ENCODE measurements at places on chromosomes 3 and 15.

DNA sequence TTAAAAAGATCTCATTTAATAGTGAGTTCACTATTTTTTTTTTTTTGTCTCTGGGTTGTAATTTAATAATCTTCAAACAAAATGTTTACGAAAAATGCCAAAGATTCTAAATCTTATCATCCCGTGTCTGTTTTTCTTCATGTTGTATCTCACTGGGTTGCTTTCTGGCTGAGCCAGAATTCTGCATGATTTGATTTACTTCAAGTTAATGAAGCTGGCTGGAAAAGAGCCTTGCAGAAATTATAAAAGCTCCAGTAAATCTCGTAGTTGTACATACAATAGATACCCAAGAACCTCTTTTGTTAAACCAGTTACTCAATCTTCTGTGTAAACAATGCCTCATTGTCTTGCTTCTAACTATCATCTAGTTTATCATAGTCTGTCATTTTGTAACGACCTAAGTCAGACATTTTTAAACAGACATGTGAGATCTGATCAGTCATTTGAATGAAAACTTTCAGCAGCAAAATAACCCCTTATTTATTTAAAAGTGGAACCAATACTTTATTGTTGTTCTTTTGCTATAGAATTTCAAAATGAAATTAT, 249.0 kb downstream of the MCTP2 start:
- DNase-seq = no peak

DNA sequence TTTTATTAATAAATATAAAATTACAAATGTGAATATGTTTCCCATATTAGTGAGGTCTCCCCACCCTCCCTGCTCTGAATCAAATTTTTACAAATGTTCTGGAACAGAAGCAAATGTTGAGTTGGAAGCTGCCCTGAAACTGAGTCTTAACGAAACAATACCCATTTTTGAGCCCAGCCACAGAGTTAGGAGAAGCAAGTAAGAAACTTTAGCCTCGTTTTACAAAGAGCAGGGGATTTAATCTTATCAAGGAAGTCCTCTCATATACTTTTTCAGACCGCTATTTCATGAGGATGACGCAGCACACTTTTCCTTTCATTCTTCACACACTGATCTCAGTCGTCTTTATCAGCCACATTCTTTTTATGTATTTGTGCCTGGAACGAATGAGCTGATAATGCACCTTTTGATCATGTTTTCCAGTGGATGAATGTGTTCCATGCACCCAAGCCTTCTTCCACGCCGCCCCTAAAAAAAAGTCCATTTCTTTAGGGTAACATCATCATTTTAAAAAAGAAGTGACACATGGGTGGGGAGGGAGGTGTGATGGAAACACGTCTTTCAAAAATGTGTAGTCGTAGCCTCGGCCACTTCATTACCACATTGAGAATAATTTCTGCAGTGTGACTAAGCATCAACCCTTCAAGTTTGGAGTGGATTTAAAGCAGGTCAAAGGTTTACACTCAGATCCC, 48.1 kb downstream of the SETMAR start:
- DNase-seq = peak; percentile 18

GRCh38 chr3:196932600-196932999, 9.7 kb downstream of the NCBP2 start:
- DNase-seq = no peak

- DNase-seq = no peak
Observed at GRCh38 chr15:57527382-57528091, 64.2 kb upstream of the MYZAP start.

DNA sequence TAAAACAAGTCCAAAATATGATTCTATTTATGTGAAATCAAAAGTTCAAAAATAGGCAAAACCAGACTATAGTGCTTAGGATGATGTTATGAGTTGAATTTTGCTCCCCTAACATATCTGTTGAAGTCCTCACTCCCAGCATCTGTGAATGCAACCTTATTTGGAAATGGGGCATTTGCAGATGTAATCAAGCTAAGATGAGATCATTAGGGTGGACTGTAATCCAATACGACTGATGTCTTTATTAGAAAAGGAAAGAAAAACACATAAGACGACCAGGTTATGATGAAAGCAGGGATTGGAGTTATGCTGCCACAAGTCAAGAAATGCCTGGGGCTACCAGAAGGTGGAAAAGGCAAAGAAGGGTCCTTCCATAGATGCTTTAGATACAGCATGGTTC, 110.5 kb upstream of the CCDC39 start:
- DNase-seq = no peak

GRCh38 chr15:91824256-91824655, 29.3 kb upstream of the SLCO3A1 start:
- DNase-seq = no peak

- DNase-seq = no peak
Observed at GRCh38 chr15:90315278-90315982, 36.7 kb upstream of the ZNF774 start.

- no peak for DNase-seq
Observed at GRCh38 chr3:186593862-186594261, 19.0 kb upstream of the AHSG start.

DNA sequence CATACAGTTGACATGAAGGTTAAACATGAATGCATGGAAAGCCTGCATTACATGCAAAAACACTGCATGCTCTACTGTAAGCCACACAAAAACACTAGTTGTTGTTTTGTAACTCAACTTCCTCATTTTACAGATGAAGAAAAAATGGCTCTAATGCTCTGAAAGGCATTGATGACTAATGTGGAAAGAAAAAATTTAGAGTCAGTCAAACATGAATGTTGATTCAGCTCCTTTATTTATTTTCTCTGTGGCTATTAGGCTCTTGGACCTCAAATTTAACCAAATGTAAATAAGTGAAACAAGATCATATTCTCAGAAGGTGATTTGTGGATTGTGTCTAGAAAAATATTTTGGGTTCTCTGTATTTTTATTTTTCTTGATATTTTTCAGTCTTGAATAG, 336.7 kb upstream of the ZNF717 start:
- no peak for DNase-seq
